CD4-positive, alpha-beta T cell treated with Interleukin-2 at 100 ng/mL for 4 hours (primary cell): ENCODE measurements at places on chromosomes 4 and X.

DNA sequence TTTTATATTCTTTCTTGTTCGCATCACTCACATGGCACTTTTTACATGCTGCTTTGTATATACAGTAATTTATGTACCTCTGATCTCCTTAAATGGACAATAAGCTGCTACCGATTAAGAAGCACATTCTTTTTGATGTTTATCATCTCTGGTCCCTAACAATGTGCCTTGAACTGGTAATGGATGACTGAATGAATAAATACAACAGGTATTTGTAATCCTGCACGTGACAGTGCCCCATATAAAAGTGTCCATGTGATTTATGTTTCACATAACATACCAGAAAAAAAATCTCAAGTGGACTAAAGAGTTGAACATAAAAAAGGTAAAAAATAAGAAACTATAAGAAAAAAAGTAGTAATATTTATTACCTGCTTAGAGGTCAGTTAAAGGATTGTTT, 7.7 kb upstream of the SLAIN2 start:
- no peak for DNase-seq

DNA sequence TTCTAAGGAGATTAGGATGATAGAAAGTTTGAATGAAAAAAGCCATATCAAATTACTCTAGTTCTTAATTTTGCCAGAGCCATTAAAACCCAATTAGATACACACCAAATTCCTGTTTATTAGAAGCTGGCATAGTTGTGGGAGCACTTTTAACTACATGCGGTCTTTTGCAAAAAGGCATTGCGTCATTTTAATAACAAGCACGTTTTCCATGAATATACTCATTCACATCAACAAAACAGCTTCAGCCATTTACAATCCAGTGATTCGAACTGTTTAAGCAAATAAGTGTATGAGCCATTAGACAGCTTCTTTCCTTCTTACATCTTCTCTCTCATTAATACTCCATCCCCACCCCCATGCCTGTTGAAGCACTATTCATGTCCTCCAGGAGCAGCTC, 109.5 kb upstream of the EOLA2 start:
- no peak for DNase-seq

GRCh38 chr4:6239968-6240367, 29.7 kb upstream of the WFS1 start:
- no peak for DNase-seq

GRCh38 chr4:125097729-125098128, 217.0 kb upstream of the FAT4 start:
- DNase-seq: no peak

GRCh38 chr4:140726776-140727500, 29.2 kb downstream of the TBC1D9 start:
- no peak for DNase-seq

- no peak for DNase-seq
These were observed 137.5 kb downstream of the ZNF674 start for GRCh38 chrX:46407753-46408130.

- DNase-seq: no peak
These were observed 20.4 kb upstream of the GDPD2 start for GRCh38 chrX:70402721-70403120.

- no peak for DNase-seq
These were observed 86.7 kb downstream of the JAKMIP1 start for GRCh38 chr4:6113641-6114040.

- no peak for DNase-seq
These were observed 61.4 kb downstream of the IGFBP7 start for GRCh38 chr4:57048590-57049304.

GRCh38 chr4:176198316-176198903, 3.0 kb upstream of the SPATA4 start:
- DNase-seq: no peak

- DNase-seq: no peak
These were observed 20.9 kb upstream of the XPNPEP2 start for GRCh38 chrX:129717892-129718291.

DNA sequence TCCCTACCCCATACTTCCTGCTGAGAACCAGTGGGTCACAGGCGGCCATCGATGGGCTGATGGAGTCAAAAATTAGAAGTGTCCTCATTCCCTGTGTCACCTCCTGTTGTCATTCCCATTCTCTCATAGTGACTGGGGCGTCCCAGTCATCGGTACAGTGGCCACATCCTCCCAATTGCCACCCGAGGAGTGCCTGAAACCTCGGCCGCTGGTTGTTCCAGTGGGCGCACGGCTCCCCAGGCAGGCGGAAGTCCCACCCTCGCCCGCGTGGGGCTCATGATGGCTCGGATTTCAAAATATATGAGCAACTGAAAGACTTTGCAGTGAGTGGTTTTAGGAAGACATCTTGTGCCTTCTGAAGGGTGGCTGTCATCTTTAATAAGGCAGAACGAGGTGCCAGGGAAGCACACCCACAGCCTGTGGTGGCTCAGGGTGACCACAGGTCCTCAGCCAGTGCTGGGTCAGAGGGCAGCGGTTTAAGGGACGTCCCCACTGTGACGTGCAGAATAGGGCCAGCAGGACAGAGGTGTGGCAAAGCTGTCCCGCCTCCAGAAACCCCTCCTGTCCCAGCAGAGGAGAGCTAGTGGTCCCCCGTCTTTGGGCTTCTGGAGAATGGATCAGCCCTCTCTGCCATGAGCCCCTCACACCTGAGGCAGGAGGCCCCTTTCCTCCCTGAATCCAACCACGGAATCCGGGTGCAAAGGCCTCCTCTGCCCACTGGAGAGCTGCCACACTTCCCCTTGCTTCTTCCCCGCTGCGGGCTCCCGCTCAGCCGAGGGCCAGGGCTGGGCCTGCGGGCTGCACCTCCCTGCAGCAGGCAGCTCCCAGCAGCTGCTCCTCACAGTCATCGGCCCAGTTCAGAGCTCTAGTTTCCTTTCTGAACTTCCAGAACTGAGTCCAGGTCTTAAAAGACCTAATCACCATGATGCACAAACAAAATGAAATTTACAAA, 90.4 kb downstream of the ABLIM2 start:
- no peak for DNase-seq

DNA sequence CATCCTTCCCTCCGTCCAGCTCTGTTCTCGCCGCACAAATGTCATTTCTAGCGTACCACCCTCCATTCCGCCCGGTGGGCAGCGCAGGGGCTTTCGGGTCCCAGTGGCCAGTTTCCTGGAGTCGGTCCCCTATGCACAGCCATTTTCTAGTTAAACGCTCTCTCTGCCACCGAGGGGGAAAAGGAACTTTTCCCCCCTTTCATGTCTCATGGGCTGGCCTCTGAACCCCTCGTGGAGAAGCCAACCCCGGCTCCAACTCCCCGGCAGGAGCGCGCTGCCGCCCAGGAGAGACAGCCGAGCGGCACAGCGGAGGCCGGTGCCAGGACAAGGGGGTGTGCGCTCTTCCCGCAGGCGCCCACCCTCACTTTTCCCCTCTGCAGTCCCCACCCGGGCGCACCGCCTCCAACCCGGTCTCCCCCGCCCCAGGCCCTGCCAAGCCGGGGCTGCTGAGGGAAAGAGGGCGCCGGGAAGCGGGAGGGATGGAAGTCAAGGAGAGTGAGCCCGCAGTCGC, 662 bp downstream of the APBB2 start:
- no peak for DNase-seq

GRCh38 chr4:101699441-101700124, 90.9 kb upstream of the BANK1 start:
- DNase-seq: no peak
